Dermis microvascular lymphatic vessel endothelial cell (primary cell): ENCODE measurements at places on chromosomes 5 and 9. TPM values are rescaled to one million over a fixed set of nuclear protein-coding genes. Genes with fewer than 3 reads are reported as not detected.

The PRSS3 gene
- 12.8 and 15.3 TPM in 2 replicates for total RNA-seq

The SLC34A3 gene
- total RNA-seq = not detected in 2 replicates

The PCDHB3 gene
- total RNA-seq = 0.26 and 1.1 TPM in 2 replicates

The SV2C gene
- under 0.01 TPM in 1 of 2 replicates, not detected in the other for total RNA-seq

The INVS gene
- total RNA-seq = 20.4 and 22.5 TPM in 2 replicates

The LRRC19 gene
- not detected in 2 replicates for total RNA-seq

The PCDHA9 gene
- total RNA-seq = under 0.01 TPM in 2 replicates

The HTR1A gene
- not detected in 2 replicates for total RNA-seq

The ZER1 gene
- total RNA-seq = 10.4 and 19.8 TPM in 2 replicates

The S1PR3 gene
- total RNA-seq = 0.63 and 1.2 TPM in 2 replicates

The CEMIP2 gene
- 258 and 645 TPM in 2 replicates for total RNA-seq

The PGM5 gene
- total RNA-seq = 48.9 and 219 TPM in 2 replicates
